Astrocyte of the hippocampus (primary cell): ENCODE measurements at places on chromosomes 6 and 20.

DNA sequence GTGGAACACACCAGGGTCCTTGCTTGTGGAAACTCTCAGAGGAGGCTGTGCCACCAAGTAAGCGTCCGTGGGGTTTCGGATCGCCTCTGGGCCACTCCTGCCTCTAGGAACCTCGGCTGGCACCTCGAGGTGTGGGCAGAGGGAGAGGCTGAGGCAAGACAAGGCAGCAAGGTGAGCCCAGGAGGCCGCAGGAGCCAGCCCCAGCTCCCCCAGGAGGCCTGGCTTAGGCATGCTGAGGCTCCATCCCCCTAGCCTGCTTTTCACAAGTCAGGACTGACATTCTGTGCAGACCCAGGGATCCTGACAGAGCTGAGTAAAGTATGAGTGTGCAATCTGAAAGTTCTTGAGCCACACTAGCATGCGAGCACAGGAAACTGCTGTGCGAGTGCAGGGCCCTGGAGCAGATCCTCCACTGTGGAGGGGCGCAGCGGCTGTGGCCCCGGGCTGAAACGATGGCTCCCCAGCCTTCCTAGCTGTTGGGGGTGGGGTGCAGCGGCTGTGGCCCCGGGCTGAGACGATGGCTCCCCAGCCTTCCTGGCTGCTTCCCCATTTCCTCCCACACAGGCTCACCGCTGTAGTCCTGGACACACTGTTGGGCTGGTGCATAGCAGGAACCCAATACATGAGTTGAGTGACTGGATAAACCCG, 75.2 kb upstream of the CD93 start:
- DNase-seq: no peak

DNA sequence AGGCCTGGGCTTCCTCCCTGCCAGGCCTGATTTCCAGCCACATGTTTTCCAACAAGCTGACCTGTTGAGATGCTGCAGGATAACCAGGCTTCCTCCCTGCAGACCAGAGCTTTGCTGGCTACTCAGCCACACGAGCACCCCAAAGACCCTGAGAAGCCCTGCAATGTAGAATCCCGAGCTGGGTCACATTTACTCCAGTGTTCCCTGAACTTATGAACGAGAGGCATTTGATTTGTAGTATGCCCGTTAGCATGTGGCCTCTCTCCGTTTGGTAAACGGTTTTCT, 4.0 kb downstream of the SIRPA start:
- no peak for DNase-seq

DNA sequence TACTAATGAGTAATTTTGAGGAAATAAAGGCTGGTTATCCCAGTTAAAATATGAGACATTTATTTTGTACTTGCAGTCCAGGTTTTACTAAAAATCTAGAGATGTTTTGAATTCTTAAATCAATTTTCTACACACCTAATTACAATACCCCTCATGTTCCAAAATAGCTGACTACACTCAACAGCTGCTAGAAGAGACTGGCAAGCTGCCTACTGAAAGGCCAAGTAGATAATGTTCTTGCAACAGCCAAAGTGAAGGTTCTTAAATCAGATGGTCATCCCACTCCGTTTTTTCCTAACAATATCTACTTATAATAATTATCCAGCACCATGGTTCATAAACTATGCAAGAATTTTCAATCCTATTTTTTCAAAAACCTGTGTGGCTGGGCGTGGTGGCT, 69.0 kb downstream of the DTNBP1 start:
- DNase-seq: peak; percentile 10

- no peak for DNase-seq
Measured at GRCh38 chr20:10504608-10504993, 69.5 kb downstream of the SLX4IP start.

DNA sequence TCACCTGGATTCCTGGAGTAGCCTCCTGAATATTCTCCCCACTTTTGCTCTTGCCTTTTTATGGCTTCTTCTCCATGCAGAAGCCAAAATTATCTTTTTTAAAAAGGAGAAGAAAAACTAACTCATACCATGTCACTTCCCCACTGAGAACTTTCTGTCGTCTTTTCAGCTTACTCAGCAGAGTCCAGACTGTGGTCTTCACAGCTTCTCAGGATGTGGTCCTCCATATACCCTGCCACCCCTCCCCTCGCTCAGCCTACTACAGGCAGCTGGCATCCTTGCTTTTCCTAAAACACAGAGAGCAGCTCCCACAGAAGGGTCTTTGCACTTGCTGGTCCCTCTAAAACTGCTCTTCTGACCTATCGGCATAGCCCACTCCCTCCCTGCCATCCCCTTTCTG, 89.4 kb upstream of the ISM1 start:
- DNase-seq: no peak

DNA sequence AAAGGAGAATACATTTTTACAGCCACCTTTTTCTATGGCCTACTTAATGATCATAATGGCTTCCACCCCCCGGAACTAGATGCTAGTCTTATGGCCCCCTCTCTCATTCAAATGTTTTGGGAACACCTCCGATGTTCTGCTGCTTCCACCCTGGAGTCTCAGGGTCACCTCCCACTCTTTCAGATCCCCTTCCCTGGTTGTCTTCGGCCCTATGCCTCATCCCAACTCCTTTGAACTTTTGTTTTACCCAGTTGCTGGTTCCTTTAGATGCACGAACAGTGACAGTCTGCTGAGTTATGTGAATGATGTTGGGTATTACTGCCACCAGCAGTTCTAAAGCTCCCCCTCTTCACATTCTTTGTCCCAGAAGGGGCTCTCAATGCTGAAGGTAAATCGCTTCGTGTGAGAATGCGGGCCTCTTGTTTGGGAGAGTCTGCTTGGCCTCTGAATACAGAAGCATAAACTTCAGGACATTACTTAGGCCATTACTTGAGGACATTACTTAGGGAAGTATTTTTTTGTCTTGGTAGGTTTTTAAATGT, 309.1 kb downstream of the SOX4 start:
- DNase-seq: no peak

DNA sequence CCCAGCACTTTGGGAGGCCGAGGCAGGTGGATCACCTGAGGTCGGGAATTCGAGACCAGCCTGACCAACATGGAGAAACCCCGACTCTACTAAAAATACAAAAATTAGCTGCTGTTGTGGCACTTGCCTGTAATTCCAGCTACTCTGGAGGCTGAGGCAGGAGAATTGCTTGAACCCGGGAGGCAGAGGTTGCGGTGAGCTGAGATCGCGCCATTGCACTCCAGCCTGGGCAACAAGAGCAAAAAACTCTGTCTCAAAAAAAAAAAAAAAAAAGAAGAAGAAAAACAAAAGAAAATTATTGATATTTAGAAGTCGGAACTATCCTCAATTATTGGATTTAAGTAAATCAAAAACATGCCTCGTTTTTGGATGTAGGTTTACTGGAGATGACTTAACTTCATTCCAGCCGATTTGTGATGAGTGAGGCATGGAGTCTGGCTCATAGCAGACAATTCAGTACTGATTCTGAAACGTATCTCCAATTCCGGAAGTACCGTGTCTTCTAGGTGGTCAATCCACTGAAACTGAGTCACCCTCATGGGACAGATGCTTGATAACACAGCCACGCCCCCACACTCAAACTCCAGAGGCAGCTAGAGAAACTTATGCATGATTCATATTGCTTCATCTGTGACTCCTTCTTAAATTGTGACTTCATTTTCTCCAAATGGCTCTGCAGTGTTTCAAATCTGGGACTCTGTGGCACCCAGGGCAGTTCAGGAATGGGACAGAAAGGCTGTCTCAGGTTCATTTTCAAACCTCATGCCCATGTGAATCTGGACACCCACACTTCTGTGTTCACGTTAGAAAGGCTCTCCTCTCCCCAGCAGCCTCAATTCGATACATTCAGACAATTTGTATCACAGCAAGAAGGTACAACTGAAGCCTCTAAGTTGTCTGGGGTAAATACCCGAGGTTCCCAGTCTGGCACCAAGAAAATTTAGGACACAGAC, 110.4 kb upstream of the ARMC2 start:
- DNase-seq: peak; percentile 79

- peak; percentile 82 for DNase-seq
Measured at GRCh38 chr6:156718647-156719394, 58.4 kb upstream of the ARID1B start.

DNA sequence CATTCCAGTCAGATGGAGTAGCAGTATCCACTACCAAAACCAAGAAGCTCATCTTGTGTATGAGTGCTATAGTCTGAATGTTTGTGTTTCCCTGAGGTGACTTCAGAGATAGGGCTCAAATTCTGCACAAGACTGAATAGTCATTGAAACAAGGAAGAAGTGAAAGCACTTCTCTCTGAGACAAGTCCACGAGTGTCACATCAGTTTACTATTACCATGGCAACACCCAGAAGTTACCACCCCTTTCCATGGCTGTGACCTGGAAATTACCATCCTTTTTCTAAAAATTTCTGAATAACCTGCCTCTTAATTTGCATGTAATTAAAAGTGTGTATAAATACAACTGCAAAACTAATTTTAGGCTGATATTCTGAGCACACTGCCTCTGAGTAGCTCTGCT, 682.1 kb upstream of the ADGRB3 start:
- DNase-seq: no peak

DNA sequence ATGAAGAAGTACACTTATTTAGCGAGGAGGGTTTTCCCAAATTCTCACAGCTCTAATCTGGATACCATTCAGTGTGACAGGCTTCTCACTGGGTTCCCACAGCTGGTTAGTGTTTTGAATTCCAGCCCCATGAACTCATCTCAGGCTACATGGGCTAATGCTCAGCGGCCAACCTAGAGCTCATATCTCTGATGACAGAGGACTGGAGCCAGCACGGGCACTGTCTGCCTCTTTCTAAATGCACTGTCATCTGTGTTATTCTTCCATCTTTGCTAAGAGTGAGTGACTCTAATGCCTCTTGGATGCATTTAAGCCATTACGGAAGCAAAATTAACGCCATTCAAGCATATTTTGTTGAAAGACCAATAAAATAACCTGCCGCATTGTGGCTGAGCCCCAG, 308.9 kb upstream of the JAG1 start:
- peak; percentile 91 for DNase-seq

DNA sequence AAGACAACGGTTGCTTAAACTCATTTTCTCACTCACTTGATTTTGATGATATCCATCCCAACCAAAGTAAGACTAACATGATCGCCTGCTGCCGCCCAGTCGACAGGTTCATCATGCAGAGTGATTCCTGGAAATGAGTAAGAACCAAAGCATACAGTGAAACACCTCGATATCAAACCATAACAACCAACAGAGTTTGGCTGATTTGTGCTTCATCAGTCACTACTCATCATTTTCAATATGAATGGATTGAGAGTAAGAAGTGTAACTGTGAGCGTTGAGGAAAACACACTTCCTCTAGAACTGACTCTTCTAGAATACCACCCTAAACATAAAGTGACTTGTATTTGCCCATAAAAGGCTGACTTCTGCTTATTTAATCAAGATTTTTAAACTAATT, 29.2 kb upstream of the ALDH8A1 start:
- DNase-seq: no peak

- DNase-seq: no peak
Measured at GRCh38 chr20:37293301-37293943, 4.0 kb downstream of the MANBAL start.

DNA sequence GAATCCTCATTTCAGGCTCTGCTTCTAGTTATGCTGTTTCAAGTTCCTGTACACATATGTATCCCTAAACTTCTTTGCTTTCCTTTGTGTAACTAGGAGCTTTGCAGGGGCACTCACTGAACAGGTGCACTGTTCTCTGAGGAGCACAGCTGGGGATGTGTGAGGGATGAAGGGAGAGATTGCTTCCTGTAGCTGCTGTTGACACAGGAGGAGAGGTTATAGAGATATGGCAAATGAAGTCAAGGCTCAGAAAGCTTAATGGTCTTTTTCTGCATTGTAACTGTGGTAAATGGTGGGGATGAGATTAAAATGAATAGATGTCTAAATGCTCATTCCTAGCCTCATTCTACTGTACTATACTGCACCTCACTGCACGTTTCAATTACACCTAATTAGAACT, 454.3 kb downstream of the BTBD3 start:
- DNase-seq: no peak

GRCh38 chr20:10454151-10454750, 19.1 kb downstream of the SLX4IP start:
- no peak for DNase-seq

DNA sequence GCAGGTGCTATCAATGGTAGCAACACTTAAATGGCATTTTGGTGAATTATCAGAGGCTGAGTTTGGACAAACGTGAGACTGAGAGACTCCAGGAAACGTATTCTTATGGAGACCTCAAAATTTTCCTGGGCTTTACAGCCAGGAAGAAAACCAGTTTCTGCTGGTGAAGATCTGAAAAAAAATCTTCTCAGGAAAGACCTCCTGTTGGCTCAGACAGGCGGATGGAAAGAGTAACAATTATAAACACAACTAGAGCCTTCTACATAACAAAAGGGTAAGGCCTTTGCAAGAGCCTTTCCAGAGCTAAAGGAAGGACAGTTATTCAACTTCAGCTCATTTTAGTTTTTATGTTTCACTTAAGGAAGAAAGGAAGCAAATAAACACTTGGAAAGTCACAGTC, 274.4 kb downstream of the THBS2 start:
- DNase-seq: no peak

DNA sequence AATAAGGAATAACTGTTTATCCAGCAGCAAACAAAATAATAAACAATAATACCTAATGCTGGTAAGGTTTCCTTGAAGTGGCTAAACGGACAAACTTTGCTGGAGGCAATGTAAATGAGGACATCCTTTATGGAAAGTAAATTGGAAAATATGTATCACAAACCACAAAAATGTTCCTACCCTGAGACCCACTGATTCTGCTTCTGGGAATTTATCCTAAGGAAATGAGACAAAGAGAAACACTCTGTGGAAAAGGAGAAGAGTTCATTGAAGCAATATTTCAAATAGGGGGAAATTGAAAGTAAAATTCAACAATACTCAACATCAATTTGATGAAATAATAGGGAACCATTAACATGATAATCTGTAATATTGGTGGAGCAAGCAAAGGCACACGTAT, 37.9 kb downstream of the MAFB start:
- DNase-seq: peak; percentile 11

- no peak for DNase-seq
Measured at GRCh38 chr6:165456286-165456685, 146.9 kb upstream of the C6orf118 start.

DNA sequence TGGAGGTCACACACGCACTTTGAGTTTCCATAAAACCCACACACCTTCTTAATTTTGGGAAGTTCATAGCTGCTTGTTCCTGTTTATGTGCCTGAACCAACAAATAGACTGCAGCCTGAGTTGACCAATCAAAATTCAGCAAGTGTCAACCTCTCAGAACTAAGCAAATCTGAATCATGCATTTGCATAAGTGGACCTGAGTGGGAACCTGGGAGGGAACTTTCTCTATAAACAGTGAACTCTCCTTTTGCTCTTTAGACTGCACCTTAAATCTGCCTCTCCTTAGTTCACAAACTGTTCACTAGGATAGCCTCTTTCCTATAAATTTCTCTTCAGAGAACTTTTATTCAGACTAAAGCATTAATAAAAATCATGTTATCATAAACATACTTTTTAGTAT, 37.9 kb downstream of the SLC17A1 start:
- DNase-seq: no peak

- no peak for DNase-seq
Measured at GRCh38 chr6:17102258-17102870, 514 bp downstream of the STMND1 start.

- DNase-seq: no peak
Measured at GRCh38 chr6:30810813-30811339, 66.5 kb upstream of the IER3 start.

GRCh38 chr6:23154159-23154558, 584.8 kb downstream of the HDGFL1 start:
- DNase-seq: no peak

GRCh38 chr6:83985308-83985713, 48.3 kb upstream of the MRAP2 start:
- DNase-seq: no peak
